Activated CD4-positive, CD25-positive, alpha-beta regulatory T cell (primary cell): ENCODE measurements at places on chromosomes 3 and 15.

DNA sequence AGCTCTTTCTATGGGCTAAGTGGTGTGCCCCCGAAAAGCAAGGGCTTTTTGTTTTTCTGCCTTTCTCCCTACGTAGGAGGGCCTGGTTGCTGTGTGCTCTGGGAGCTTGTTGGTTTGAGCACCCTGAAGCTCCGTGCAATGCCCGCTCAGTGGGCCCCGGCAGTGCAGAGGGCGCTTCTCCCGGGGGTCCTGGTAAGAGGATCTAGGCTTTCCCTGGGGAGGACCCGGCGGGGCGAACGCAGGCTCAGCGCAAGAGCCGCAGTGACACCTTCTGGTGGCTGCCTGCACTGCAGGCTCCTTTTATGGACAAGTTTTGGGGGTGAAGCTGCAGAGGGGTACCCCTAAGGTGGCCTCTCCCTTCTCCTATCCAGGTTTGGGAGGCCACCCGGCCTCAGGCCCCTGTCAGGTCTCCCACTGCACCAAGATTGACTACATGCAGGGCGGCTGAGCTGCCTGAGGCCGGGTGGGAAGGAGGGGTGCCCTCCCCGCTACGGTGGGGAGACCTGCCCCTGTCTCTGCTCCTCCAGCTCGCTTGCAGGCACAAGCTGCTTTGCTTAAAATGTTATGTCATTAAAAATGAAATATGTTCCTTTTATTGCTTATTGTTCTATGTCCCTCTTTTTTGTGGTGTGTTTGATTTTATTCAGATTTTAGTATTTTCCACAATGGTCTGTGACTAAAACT is 387.9 kb downstream of the GABRG3 start:
- DNase-seq: no peak

- DNase-seq: no peak
These were observed 64.0 kb upstream of the CDAN1 start for GRCh38 chr15:42800731-42801474.

DNA sequence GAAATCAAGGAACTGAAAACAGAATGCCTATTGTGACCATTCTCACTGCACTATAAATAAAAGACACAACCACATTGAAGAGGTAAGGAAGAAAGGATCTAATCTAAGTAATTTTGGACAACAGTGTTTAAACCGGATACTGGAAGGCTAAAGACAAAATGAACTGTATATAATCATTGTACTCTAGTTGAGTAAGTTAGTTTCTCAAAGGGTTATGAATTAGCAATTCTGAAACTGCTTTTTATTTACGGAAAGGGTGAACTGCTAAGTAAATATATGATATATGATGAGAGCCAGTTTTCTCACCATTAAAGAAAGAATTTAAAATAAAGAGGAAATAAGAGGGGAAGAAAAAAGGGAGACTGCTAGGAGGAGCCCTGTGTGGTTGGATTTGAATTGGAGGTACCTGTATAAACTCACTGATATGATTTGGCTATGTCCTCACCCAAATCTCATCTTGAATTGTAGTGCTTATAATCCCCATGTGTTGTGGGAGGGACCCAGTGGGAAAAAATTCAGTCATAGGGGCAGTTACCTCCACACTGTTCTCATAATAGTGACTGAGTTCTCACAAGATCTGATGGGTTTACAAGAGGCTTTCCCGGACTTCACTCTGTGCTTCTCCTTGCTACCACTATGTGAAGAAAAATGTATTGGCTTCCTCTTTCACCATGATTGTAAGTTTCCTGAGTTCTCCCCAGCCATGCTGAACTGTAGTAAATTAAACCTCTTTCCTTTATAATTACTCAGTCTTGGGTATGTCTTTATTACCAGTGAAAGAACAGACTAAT is 607.7 kb downstream of the PYDC2 start:
- DNase-seq: no peak

- no peak for DNase-seq
These were observed 506.3 kb upstream of the GRM7 start for GRCh38 chr3:6354653-6355052.

GRCh38 chr3:17911986-17912760 is 169.7 kb upstream of the TBC1D5 start:
- no peak for DNase-seq

DNA sequence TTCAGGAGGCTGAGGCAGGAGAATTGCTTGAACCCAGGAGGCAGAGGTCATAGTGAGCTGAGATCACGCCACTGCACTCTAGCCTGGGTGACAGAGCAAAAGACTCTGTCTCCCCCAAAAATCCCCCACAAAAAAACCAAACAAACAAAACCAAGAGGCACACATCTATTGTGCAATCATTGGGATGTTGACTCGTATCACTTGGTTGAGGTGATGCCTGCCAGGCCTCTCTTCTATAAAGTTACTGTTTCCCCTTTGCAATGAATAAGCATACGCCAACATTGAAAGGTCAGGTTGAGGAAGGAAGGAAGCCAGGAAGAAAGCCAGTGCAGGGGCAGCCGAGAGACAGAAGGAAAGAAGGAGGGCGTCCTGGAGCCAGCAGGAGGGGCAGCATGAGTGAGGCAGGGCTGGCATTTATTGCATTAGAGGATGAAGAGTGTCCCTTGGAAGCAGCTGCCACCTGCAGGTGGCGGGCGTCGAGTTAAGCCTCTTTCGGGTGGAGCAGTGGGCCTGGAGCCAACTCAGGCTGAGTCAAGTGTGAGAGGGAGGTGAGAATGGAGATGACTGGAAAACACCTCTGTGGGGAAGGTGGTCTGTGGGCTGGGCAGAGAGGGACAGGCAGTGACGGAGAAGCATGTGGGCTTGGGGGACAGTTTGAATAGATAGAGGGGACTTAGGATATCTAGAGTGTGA is 8.3 kb upstream of the CSPG4 start:
- DNase-seq: no peak

GRCh38 chr3:15409239-15409638 is 18.1 kb downstream of the METTL6 start:
- no peak for DNase-seq

DNA sequence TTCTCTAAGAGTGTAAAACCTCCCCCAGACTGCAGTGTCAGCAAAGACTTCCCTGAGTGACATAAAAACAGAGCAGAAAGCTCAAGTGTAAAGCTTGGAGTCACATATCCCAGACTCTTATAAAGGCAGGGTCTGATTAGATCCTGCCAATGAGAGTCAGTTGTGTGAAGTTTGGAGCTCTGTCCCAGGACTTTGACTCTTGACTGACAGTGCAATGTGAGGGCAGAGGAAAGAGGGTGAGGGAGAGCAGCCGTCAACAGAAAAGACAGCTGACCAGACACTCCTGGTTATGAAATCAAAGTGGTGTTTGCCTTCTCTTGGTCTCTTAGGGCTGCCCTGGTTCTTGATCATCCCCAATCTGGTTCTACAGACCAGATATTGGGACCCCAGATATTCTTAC is 393.2 kb downstream of the ERC2 start:
- no peak for DNase-seq

DNA sequence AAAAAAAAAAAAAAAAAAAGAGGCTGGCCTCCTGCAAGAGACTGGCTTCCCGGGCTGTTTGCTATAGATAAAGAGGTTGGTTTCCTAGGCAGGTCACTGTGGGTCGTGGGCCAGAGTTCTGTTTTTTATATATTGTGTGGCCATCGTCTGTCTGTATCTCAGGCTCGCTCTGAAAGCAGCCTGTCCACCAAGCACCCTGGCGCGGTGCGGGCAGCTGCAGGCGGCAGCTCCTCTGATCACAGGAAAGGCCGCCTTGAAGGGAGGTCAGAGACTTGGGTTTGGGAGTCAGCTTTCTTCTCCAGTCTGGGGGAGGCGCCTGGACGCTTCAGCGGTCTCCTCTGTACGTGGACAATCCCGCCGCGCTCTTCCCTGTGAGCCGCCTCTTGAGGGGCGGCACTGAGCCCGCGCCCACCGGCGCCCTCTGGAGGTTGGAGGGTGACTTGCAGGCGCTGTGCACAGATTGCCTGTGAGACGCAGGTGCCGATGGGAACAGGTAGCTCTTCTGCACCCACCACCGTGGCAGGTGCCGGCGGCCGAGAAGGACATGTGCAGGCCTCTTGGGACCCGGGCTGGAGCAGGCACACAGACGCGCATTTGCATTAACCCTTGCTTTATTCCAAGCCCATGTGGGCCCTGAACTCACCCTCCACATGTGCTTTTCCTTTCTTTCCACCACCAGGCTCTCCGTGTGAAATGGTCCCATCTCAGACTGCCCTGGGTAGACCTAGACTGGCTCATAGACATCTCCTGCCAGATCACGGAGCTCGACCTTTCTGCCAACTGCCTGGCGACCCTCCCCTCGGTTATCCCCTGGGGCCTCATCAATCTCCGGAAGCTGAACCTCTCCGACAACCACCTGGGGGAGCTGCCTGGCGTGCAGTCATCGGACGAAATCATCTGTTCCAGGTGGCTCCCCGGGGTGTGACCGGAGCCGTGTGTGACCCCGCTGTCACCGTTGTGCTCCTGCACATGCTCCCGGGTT is 89.3 kb downstream of the LRRK1 start:
- peak; percentile 73 for DNase-seq

DNA sequence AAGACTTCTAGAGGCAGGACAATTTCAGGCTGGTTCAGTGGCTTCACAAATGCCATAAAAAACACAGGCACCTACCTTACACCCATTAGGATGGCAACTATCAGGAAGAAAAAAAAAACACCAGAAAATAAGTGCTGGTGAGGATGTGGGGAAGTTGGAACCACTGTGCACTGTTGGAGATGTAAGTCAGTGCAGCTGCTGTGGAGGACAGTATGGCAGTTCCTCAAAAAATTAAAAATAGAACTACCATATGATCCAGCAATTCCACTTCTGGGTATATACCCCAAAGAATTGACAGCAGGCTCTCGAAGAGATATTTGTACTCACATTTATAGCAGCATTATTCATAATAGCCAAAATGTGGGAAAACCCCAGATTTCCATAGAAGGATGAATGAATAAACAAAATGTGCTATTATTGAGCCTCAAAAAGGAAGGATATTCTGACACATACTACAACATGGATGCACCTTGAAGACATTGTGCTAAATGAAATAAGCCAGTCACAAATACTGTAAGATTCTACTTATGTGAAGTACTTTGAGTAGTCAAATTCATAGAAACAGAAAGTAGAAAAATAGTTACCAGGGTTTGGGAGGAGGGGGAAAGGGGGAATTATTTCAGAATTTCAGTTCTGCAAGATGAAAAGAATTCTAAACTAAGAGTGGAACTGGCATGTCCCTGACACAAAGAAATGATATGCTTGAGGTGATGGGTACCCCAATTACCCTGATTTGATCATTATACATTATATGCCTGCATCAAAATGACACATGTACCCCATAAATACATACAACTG is 40.9 kb downstream of the NR1D2 start:
- DNase-seq: no peak

DNA sequence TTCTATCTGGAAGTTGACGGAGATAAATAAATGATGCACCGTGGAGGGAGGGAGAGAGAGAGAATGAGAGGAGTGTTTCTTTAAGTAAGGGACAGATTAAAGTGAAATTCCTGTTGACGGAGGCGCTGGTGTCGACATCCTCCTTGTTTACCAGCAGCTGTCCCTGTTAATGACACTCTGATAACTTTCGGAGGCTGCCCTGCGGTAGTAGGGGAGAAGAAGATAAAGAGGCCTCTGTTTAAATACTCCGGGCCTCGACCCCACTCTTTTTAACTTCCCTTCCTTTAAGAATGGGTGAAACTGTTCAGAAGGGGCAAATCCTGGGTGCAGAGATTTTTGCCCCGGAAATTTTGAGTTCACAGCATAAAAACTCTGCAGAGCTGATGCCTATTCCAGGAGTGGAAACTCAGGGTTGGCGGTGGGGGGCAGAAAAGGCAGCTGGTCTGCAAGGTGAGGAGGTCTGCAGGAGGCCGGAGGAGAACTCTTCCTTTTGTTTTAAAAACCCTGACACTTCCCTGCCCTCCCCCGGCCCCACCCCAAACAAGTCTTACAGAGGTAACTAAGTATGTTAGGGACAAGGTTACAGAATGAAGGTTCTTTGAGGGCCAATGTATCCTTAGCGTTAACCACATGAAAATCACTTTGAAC is 276.6 kb upstream of the NR2F2 start:
- no peak for DNase-seq

- DNase-seq: no peak
These were observed 1135.7 kb upstream of the CADM2 start for GRCh38 chr3:83823095-83823494.
